ENCODE measurements at places on chromosomes 5 and 9. TPM values are rescaled to one million over a fixed set of nuclear protein-coding genes. Genes with fewer than 3 reads are reported as not detected.

DNA sequence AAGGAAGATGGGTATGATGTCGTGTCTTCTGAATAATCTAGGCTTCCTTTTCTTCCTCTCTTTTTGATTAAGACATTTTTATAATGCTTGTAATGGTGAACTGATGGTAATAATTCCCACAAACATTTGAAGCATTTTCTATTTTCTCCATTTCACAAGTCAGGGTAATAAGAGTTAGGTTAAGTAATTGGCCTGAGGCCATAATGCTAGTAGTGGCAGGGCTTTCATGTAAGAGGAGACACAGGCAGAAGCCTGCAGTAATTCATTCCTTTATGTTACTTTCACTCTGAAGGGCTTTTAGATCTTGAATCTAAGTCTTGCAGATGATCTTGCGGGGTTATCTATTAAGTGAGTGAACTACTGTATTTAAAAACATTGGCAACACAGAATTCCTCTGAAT, 374.9 kb downstream of the MAT2B start:
- no peak for DNase-seq

- DNase-seq: no peak
These were observed 215.9 kb downstream of the DCP2 start for GRCh38 chr5:113192541-113192940.

GRCh38 chr9:113927277-113927676, 51.2 kb downstream of the ZNF618 start:
- DNase-seq: no peak

DNA sequence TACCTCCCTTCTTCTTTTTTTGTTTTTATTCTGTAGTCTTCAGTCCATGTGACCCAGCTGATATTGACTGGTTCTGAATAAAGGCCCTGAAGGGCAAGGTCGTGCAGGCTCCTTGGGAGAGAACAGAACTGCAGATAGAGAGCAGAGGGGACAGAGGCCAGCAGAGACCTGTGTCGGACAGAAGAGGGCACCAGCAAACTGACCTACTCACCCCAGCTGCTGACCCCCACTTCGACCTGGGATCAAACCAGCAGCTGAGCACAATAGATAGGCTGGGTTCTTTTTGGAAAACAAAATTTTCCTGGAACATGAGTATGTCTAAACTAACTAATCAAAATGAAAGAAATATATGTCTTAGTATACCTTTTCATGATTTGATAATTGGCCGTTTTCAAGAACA, 695.1 kb downstream of the NR2F1-AS1 start:
- DNase-seq: no peak

- no peak for DNase-seq
These were observed 85.3 kb upstream of the ADRB2 start for GRCh38 chr5:148740966-148741742.

- no peak for DNase-seq
These were observed 714 bp downstream of the SIGMAR1 start for GRCh38 chr9:34636791-34637355.

DNA sequence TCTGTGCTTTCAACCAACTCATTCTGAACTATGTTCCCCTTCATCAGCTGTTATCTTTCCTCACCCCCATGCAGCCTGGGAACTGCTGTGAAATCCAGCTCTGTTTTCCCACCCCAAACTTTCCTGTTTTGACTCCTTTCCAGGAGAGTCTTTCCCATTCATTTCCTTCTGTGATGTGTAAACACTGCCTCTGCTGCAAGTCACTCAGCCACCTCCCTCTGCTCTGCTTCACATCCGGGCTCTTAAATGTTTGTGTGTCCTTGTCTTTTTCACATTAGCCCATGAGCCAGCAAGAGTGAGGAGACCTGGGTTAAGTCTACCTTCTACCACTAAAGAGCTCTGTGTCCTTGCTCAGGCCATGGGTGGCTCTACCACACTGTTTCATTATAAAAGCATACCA, 137.5 kb downstream of the ICE1 start:
- DNase-seq: no peak

- DNase-seq: no peak
These were observed 329.9 kb downstream of the MSX2 start for GRCh38 chr5:175054243-175054642.

Gene SLC27A4
- 32.7 TPM for total RNA-seq

Gene CNTFR
- 0.90 TPM for total RNA-seq

Data from left lung (tissue), 14 donors.